ENCODE measurements at places on chromosomes 16 and 17.
A peak's percentile ranks its signal among the peaks of the same experiment; 100 is the strongest.

DNA sequence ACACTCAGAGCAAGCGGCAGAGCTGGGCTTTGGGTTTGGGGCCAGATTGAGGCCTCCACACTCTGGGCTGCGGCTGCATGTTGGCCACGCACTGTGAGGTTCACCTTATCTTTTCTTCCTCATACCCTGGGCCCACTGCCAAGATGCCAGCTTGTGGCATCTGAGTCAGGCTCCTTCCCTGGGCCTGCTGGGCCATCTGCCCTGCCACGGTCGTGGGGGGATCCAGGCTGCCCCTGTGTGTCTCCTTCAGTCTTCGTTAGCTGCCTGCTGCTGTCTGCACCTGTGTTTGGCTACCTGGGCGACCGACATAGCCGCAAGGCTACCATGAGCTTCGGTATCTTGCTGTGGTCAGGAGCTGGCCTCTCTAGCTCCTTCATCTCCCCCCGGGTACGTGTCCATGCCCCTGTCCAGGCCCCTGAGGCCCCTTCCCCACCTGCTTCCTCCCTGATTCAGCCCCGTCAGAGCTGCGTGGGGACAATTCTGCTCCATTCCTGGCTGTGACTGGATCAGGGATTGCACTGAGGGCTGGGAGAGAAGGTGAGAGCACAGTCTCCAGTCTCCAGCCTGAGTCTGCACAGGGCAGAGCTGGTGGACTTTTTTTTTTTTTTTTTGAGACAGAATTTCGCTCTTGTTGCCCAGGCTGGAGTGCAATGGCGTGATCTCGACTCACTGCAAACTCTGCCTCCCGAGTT, 11.2 kb downstream of the SPNS3 start:
- DNase-seq, result no peak

DNA sequence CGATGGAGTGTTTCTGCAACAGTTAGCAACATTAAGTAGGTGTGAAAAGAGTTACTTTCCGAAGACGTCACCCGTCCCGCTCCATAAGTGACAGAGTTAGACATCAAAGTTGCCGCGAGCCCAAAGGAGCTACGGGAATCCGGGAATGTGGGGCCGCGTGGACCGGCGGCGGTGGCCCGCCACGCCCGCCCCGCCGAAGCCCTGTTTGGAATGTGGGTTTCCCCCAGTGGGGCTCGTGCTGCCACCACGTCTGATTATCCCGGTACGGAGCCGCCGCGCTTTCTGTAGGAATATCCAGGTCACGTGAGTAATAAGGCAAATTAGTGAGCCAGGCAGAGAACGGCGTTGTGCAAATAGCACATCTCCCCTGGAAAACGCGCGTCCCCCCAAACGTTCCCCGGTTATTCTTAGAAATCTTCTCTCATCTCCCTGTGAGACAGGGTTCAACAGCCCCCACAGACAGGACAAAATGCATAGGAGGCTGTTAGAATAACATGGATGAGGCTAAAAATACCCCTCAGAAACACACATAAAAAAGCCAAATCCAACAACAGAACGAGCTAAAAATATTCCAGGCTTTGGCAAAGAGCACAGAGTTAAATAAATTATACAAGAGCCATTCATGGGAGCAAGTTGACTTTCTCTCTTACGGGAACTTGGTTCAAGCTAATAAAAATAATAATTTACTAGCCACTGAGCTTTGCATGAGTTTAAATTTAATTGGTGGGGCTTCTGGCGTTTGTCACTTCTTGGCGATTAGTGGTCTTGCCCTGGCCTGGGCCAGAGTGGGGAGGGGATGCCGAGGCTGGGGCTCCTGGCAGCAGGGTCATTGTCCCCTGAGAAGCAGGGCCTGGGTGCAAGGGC, 8.6 kb downstream of the BAHCC1 start:
- no peak for DNase-seq

DNA sequence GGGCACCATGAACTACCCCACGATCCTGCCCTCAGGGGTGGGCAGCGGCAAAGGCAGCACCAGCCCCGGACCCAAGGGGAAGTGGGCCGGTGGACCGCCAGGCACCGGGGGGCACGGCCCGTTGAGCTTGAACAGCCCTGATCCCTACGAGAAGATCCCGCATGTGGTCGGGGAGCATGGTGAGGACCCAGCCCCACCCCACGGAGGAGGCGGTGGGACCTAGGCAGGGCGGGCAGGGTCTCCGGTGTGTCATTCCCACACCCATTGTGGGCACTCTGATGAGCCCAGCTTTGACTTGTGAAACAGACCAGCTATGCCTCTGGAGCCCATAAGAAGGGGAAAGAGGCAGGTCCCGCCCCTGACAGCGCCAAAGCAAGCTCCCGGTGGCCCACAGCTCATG, 22.8 kb downstream of the TPSG1 start:
- DNase-seq, result no peak

GRCh38 chr16:24784121-24784520, 54.7 kb downstream of the TNRC6A start:
- no peak for DNase-seq

GRCh38 chr17:29155227-29155965, 24.8 kb downstream of the MYO18A start:
- peak; percentile 68 for DNase-seq

DNA sequence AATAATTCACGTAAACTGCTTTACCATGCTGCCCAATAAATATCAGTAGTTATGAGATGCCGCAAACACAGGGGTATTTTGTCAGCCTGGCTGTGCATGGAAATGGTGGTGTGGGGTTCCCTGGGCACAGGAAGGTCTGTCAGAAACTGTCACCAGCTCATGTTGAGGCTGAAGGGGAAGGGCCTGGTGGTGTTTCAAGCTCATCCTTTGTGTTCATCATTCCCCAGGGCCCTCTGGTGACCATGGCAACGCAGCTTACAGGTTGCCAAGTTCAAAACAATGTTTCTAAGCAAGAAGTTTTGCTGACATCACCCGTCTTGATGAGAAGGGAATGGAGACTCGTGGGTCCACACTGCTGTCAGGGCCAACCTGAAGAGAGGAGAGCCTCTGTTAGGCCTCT, 348.9 kb upstream of the C16orf82 start:
- no peak for DNase-seq

DNA sequence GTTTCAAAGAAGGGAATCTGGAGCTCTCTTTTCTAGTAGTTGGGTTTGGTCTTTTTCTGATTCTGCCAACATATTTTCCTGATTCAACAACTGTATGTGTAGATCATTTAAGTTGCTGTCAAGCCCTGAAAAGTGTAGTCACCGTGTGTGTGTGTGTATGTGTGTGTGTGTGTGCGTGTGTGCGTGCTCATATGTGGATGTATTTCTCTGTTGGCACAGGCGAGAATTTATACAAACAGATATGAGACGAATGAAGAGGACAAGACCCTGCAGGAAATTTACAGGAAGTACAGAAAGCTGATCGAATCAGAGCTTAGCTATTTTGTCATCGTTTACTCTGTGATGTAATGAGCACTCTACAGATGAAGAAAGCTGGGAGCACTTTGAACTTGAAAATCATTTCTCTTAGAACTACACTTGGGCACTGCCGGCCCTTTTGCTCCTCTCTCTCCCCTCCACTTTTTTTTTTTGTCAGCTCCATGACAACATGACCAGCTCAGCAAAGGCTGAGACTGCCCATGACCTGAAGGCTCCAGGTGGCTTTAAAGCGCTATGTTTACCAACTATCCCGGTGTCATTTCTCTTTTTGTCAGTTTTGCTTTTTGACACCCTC, 11.2 kb downstream of the FBXO39 start:
- DNase-seq, result no peak

- DNase-seq, result peak; percentile 81
These were observed 24.3 kb upstream of the ZNF750 start for GRCh38 chr17:82863941-82864712.

GRCh38 chr17:4617590-4618351, 23.7 kb downstream of the ALOX15 start:
- no peak for DNase-seq

DNA sequence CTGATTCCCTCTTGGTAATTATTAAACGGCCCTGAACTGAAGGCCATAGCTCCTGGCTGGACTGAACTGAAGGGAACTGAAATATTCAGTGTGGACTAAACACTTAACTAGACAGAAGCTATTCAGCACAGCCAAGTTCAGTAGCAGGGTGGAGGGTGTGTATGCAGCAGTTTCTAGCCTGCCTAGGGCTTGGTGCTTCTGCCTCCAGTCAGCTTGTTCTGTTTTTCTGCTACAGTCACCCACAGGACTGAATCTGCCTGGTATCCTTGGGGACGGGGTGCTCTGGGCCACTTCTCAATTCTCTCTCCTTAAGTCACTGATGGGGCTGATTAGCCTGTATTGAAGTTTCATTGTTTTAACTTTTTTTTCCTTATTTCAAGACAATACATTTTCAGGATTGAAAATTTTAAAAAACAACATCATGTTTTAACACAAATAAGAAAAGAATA, 77.1 kb downstream of the WWP2 start:
- DNase-seq, result no peak

GRCh38 chr16:52586159-52586558, 39.2 kb upstream of the TOX3 start:
- DNase-seq, result no peak

GRCh38 chr16:58249388-58249779, 45.4 kb downstream of the PRSS54 start:
- DNase-seq, result no peak

GRCh38 chr16:19784183-19784736, 66.2 kb downstream of the IQCK start:
- DNase-seq, result no peak

DNA sequence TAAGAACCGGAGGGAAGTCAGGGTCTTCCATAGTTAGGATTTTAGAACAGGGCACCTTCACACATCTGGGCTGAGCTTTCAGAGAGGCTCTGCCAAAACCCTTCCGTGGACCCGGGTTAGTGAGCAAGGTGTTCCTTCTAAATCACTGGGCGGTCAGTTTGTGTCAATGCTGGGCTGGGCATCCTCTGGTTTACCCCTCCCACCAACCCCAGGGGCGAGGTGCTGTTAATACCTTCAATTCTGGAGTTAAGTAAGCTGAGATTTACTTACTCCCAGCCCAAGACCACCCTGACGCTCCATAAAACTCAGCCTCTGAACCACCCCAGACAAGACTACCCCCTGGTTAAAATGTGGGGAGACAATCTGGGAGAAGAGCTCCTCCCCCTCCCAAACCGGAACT, 1.0 kb downstream of the TMEM92 start:
- DNase-seq, result no peak

- DNase-seq, result no peak
These were observed 154.6 kb downstream of the NTN1 start for GRCh38 chr17:9175700-9176467.

DNA sequence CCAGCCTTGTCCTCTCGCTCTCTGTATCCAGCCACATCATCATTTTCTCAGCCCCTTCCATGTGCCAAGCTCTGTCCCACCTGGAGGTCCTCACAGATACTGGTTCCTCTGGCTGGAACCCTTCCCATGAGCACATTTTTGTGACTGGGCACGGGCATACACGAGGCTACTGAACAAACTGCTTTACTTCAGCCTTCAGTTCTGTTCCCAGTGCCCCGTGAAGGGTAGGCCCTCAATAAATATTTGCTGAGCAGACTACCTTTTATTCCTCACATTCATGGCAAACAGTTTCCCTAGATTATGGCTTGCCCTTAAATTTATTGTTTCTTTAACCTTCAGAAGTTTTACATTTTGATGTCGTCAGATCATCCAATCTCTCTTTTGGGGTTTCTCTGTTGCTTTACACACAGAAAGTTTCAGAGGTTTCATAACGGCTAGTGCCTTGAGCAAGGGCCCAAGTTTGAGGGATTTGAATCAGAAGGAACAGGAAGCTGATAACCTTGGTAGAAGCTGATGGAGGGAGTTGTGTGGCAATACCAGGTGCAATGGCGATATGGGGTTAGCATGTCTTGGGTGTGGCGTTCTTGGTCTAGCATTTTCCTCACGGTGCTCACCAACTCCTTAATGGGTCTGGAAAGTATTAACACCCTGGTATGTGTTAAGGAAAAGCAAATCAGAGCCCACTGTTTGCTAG, 27.8 kb downstream of the TMEM92 start:
- no peak for DNase-seq

- DNase-seq, result no peak
These were observed 114.6 kb upstream of the HS3ST2 start for GRCh38 chr16:22699356-22699755.
